ENCODE measurements at places on chromosomes 16 and 17.

DNA sequence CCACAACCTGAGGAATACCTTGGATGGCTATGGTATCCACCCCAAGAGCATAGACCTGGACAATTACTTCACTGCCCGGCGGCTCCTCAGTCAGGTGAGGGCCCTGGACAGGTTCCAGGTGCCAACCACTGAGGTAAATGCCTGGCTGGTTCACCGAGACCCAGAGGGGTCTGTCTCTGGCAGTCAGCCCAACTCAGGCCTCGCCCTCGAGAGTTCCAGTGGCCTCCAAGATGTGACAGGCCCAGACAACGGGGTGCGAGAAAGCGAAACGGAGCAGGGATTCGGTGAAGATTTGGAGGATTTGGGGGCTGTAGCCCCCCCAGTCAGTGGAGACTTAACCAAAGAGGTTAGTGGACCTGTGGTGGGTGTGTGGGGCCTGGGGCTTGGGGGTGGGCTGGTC lies 3.1 kb downstream of the NFE2L1 start:
- DNase-seq: no peak

GRCh38 chr16:53052519-53053501 lies at the start of gene CHD9NB:
TSS of gene CHD9NB (minus strand) at chr16:53052897. CDS start at chr16:53044158, 8,739 bp downstream.
- DNase-seq: no peak

- DNase-seq: no peak
These were observed 5.4 kb downstream of the VEZF1 start for GRCh38 chr17:57982452-57983170.

DNA sequence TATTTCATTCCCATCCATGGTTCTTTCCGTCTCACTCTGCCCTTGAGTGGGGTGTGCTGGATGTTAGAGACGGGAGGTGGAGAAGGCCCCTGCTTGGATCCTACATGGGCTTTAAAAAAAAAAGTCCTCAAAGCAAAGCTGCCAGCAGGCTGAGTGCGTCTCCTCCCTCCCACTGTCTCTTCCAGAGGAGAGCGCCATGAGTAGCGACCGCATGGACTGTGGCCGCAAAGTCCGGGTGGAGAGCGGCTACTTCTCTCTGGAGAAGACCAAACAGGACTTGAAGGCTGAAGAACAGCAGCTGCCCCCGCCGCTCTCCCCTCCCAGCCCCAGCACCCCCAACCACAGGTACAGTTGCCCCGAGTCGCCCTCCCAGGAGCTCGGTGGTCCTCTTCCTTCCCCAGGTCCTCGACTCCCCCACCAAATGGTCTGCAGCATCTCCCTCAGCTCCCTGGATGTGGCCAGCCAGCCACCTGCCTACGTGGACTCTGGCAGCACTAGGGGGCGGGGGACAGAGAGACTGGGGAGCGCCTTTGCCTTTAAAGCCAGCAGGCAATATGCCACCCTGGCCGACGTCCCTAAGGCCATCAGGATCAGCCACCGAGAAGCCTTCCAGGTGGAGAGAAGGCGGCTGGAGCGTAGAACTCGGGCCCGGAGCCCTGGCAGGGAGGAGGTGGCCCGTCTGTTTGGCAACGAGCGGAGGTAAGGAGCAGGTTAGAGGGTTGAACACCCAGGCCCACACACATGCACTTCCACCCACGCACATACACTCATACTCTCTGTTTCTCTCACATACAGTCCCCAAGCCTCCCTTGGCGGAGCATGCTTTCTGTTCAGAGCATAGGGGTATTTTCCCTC lies 68.2 kb downstream of the PLD6 start:
- DNase-seq: no peak

DNA sequence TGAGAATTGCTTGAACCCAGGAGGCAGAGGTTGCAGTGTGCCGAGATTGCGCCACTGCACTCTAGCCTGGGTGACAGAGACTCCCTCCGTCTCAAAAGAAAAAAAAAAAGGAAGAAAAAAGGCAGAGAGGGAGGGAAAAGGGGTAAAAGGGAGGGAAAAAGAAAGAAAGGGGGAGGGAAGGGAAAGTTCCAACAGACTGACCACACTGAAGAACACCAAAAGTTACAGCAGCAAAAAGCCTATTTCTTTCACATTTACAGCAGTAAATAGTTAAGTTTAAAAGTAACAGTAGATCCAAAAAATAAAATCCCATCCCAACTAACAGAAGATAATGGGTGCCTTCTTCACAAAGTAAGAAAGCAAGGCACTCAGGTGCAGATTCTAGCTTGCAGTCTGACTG lies 36.9 kb upstream of the C17orf78 start:
- no peak for DNase-seq

GRCh38 chr17:39095309-39095686 lies 56.1 kb downstream of the PLXDC1 start:
- no peak for DNase-seq

DNA sequence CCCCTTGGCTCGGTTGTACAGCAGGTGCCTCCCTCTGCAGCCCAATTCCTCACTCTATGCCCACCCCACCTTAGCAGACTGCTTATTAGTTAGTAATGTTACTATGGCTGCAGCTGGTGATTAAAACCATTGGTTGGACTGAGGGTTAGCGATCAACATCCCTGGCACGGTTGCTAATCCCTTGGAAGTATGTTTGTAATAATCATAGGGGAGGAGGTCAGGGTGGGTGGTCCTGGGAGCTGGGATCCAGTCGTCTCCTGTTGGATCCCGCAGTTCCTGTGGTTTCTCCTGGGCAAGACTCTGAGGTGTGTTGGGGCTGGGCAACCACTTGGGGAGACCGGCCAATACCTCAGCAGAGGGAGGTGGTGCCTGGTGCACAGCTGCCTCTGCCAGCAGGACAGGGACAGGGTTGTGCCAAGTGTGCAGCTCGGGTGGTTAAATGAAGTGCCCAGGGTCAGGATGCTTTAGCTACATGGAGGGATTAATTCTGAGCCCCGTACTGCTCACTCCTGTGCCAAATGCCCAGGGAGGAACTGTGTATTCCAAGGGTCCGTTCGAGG lies 38.0 kb downstream of the FZD2 start:
- DNase-seq: no peak
